Suprapubic skin (tissue), 4 donors: ENCODE measurements at places on chromosomes 11 and 22. TPM values are rescaled to one million over a fixed set of nuclear protein-coding genes. Genes with fewer than 3 reads are reported as not detected.

MRGPRX3 gene
- not detected for total RNA-seq

KCNJ1 gene
- total RNA-seq = not detected

DRICH1 gene
- 1.3 TPM for total RNA-seq

HDHD5 gene
- 49.8 TPM for total RNA-seq

RIMBP3C gene
- not detected for total RNA-seq

MS4A7 gene
- 5.5 TPM for total RNA-seq

MS4A4E gene
- total RNA-seq = not detected

INS gene
- not detected for total RNA-seq

ANKK1 gene
- total RNA-seq = 4.4 TPM

APLNR gene
- total RNA-seq = 1.5 TPM

PEX26 gene
- 38.7 TPM for total RNA-seq

CHID1 gene
- 68.8 TPM for total RNA-seq

PLAAT5 gene
- total RNA-seq = 0.38 TPM

OR8J1 gene
- total RNA-seq = not detected

MYOD1 gene
- not detected for total RNA-seq

OR51I1 gene
- total RNA-seq = not detected

ATF4 gene
- total RNA-seq = 234 TPM

NRXN2 gene
- 0.21 TPM for total RNA-seq

PLXNB2 gene
- 117 TPM for total RNA-seq

MS4A6E gene
- not detected for total RNA-seq

VSTM5 gene
- 0.68 TPM for total RNA-seq

CASP5 gene
- total RNA-seq = not detected

RAC2 gene
- total RNA-seq = 2.7 TPM

SCGB1A1 gene
- not detected for total RNA-seq

STK33 gene
- total RNA-seq = not detected

TRIM49 gene
- total RNA-seq = not detected

BIRC2 gene
- 72.2 TPM for total RNA-seq

TSSK2 gene
- not detected for total RNA-seq

BBS1 gene
- 85.2 TPM for total RNA-seq

CLTCL1 gene
- 11.2 TPM for total RNA-seq

OVOL1 gene
- total RNA-seq = 196 TPM

MUC6 gene
- not detected for total RNA-seq

DHCR7 gene
- 140 TPM for total RNA-seq

CSRP3 gene
- total RNA-seq = not detected

SCUBE2 gene
- 3.8 TPM for total RNA-seq

MRGPRE gene
- not detected for total RNA-seq

OR56A1 gene
- 1.2 TPM for total RNA-seq

FJX1 gene
- 24.0 TPM for total RNA-seq

PGA5 gene
- total RNA-seq = not detected

TRPC6 gene
- 8.1 TPM for total RNA-seq

MN1 gene
- total RNA-seq = 2.4 TPM

OR52A1 gene
- not detected for total RNA-seq

ACR gene
- total RNA-seq = not detected

PANX3 gene
- total RNA-seq = not detected

EHD1 gene
- 82.9 TPM for total RNA-seq

KBTBD3 gene
- 3.9 TPM for total RNA-seq

B3GAT1 gene
- 0.93 TPM for total RNA-seq

EHF gene
- 119 TPM for total RNA-seq

PAMR1 gene
- 15.4 TPM for total RNA-seq

CRYBA4 gene
- not detected for total RNA-seq

RAPSN gene
- total RNA-seq = not detected

IRAG1 gene
- total RNA-seq = 4.6 TPM

TNRC6B gene
- total RNA-seq = 179 TPM

APOA4 gene
- total RNA-seq = not detected

SAA2 gene
- not detected for total RNA-seq

OR5AL1 gene
- not detected for total RNA-seq

FXYD2 gene
- not detected for total RNA-seq

SEC14L6 gene
- total RNA-seq = 15.2 TPM

DDI1 gene
- total RNA-seq = not detected
